Activated CD4-positive, CD25-positive, alpha-beta regulatory T cell (primary cell): ENCODE measurements at places on chromosomes 3 and 15.

DNA sequence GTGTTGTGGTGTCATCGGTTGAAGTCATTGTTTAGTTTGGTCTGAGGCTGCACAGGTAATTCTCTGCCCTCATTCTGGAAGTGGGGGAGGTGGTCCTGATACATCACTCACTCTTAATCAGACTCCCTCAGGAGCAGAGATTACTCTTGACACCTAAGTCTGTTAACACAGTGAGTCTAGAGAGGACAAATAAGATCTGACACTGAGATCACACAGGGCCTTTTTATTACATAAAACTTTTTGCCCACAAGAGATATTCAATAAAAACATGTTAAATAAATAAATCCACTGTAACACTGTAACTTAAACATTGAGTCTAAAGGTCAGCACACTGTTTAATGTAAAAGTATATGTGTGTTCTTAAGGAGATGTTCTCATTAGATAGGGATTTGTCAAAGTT, 57.1 kb upstream of the MBNL1 start:
- DNase-seq, result no peak

- DNase-seq, result no peak
These were observed 164.3 kb upstream of the GMNC start for GRCh38 chr3:191026746-191027145.

DNA sequence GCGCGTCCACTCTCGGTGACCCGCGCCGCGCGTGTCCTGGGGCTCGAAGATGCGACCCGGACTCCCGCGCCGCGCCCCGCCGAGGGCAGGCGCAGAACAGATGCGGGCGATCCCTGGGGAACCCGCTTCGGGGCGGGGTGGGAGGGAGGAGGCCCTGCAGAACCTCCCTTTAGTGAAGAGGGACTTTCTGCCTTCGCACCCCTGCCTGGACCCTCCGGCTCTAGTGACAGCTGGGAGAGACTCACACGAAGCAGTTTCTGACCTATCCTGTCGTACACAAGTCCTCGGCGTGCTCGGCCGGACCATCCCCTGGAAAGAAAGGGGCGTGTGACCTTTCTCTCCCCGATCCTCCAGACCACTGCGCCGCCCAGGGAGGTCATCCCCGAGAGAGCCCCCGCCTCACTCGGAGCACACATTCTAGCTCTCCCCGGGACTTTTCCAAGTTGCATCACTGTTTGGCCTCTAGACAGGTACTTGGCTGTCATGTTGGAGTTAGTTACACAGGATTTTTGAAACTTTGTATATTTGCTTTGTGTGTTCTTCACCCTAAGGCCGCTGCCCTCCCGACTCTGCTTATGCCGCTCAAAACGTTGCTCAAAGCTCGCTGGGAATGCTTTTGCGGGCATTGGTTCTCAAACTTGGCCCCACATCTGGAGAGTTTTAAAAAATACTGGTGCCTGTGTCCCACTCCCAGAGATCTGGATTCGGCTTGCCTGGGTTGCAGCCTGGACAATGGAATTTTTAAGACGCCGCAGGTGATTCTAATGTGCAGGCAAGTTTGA, 582 bp downstream of the CGNL1 start:
- no peak for DNase-seq

GRCh38 chr3:108887777-108888176, 65.2 kb downstream of the TRAT1 start:
- DNase-seq, result no peak

GRCh38 chr3:28088811-28089526, 152.4 kb upstream of the CMC1 start:
- DNase-seq, result no peak
